ENCODE measurements at places on chromosomes 5 and 9.

- DNase-seq = peak; percentile 22
Measured at GRCh38 chr9:136327304-136327974, at the start of gene GPSM1. Gene GPSM1, plus strand, starts transcription at chr9:136327539. Its CDS starts 157 bp downstream, at chr9:136327696.

- DNase-seq = no peak
Measured at GRCh38 chr9:122371846-122372245, 1.0 kb downstream of the PTGS1 start.

DNA sequence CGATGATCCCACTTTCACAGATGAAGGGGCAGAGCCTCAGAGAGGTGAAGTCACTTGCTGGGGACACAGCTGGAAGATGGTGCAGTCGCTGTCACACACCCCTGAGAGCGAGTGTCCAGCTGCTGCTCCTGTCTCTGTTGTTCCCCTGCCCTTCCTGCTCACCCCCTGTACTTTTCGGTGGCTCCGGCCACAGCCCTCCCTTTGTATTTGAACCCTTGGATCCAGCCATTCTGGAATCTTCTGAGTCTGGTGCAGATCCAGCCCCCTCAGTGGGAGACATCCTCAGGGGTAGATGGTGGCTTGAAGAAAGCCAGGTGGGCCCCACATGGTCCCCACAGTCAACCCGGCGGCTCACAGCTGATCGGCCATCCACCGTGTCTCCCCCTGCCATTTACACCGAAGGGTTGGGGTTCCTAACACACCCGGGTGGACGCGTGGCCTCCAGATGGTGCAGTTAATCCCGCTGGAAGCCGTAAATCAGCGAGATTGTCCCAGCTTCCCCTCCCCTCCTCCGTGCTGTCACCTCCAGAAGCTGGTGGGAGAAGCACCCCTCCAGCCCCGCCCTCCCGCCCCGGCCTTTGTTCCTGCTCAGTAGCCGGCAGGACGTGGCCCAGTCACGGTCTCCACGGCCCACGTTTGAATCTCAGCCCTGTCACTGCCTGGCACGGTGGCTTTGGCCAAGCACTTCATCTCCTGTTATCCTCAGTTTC, 204.8 kb downstream of the C9orf50 start:
- no peak for DNase-seq

DNA sequence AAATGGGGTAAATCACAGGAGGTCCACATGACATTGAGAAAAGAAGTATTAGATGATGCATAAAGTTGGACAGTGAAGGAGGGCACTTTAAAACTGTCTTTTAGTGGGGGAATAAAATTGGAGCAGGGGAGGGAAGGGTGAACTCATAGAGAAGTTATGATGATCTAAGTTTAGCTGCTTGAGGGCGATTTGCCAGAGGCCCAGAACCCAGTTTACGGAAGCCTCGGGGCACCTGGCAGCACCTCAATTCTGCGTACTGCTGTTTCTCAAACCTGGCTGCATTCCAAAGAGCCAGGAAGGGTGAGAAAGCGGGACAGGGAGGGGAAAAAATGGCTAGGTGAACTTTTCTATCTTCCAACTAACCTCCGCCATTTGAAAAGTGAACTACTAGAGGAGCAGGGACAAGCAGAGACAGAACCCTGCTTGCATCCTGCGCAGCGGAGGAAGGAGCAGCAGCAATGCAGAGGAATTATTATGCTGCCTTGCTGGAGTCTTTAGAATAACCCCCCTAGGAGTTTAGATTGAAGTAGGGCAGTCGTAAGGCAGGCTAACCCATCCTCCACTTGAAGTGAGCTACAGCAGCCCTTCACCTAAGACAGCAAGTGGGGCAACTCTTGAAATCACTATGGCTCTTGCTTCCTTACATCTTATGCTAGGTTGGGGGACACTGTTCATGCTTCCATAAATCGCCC, 316.8 kb downstream of the BRINP1 start:
- no peak for DNase-seq

GRCh38 chr9:133685653-133686609, 49.8 kb downstream of the DBH start:
- DNase-seq = no peak

- DNase-seq = no peak
Measured at GRCh38 chr5:163399923-163400322, 37.5 kb upstream of the CCNG1 start.

GRCh38 chr5:138287246-138287645, 12.8 kb upstream of the GFRA3 start:
- no peak for DNase-seq

DNA sequence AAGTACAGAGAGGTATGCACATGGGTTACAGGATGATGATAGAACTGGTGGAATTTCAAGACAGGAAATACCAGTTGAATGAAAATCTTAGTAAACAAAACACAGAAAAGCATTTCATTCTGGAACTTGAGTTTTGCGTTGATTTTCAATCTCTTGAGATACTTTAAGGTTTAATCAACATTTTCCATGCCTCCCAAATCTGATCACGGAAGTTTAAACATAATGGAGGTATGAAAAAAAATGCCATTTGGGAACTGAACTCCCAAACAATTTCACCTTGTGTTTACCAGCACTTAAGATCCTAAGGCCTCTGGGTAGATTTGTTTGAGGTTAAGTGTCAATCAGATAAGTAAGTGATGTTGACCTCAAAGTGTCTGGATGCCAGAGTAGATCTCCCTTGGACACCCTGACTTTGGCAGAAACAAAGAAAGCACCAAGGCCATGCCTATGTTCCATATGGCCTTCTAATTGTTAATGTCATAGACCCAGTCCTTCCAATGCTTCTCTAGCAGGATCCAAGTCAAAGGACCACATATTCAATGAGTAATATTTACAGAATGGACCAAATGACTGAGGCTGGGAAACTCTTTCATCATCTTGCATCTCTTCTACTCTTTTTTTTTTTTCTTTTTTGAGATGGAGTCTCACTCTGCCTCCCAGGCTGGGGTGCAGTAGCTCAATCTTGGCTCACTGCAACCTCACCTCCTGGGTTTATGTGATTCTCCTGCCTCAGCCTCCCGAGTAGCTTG, 216.9 kb downstream of the ARRDC3 start:
- DNase-seq = no peak

- no peak for DNase-seq
Measured at GRCh38 chr5:93622240-93622885, 39.3 kb downstream of the NR2F1 start.

GRCh38 chr9:93808115-93809029, 146.8 kb downstream of the BARX1 start:
- no peak for DNase-seq

- no peak for DNase-seq
Measured at GRCh38 chr5:98602534-98603112, 170.8 kb upstream of the RGMB start.

- DNase-seq = no peak
Measured at GRCh38 chr5:95081982-95082381, 202.9 kb downstream of the MCTP1 start.
